Ureter (tissue), 1 donor: ENCODE measurements at places on chromosomes 5 and 9.

- no peak for DNase-seq
Measured at GRCh38 chr5:39750661-39751060, 325.9 kb upstream of the DAB2 start.

DNA sequence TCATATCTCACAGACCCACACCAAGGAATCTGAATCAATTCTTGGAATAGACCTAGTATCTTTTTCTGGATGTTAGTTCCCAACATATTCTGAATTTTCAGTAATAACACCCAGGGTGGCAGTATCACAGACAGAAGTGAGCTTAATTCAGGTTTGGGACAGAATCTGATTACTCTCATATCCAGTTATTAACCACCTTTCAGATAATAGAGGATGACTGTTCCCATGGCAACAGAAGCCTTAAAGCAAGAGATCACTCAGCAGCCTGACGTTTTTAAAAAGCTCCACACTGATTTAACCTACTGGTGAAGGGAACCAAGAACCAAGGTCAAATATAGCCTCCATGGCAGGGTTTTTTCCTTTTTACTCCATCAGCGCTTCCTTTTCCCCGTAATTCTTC is 68.4 kb downstream of the ACTBL2 start:
- DNase-seq: no peak

GRCh38 chr5:148569948-148570347 is 84.4 kb downstream of the HTR4 start:
- DNase-seq: no peak

DNA sequence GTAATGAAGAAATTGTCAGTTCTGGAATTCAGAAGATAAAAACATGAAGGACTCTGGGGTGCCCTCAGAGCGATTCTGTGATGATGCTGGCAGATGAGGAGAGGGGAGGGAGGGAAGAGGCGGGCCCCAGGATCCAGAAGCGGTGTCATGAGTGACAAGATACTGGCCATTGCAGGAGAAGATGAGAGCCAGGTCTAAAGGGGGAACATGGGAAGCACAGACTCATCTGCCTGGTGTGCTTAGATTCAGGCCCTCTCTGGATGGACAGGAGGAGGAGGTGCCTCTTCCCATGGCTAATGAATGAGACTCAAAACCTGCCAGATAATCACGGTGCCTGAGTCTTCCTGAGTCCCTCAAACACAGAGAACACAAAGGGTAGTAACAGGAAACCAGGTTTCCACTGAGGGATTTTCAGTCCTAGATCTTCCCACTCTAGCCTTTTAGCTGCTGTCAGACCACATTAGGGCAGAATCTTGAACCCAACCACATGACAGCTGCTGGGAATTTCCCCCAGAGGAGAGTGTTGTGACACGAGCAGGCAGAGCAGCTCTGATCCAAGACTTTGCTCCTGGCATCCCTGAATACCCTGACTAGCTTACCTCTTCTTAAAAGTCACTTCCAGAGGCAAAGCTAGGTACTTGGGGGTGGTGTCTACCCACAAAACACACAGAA is 28.2 kb upstream of the HSPA9 start:
- no peak for DNase-seq

GRCh38 chr9:27377811-27378456 is 81.0 kb upstream of the EQTN start:
- DNase-seq: no peak

DNA sequence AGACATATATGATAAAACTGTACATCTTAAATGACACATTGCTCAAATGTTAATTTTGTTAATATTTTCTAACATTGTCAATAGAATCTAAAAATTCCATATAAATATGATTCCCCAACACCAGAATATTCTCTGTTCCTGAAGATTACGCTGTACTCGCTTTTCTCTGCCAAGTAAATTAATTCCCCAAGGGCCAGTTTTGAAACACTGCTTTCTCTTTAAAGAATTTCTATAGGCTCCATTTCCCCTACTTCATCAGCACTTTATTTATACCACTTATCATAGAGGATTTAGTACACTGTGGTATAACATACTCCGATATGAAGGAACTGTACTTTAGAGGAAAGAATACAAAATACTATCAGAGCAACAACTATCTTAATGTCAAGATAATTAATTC is 101.4 kb upstream of the ACOT12 start:
- no peak for DNase-seq

DNA sequence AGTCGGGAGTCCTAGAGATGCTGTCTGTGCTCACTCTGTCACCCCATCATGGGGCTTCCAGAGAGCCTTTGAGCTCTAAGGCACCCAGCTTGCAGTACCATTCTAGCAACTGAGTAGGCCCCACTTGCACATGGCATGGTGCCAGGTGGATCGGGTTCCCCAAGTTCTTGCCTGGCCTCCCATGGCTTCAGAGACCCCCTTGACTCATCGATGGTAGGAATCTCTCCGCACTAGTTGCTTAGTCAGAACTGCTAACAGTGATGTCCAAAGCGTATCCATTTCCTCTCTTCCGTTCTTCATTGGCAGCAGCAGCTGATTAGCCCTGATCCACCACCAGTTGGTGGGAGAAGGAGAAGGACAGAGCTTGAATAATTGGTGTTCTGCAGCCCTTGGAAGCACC is 70.3 kb upstream of the RARS1 start:
- DNase-seq: no peak

GRCh38 chr5:172119921-172120688 is 67.9 kb downstream of the STK10 start:
- no peak for DNase-seq

DNA sequence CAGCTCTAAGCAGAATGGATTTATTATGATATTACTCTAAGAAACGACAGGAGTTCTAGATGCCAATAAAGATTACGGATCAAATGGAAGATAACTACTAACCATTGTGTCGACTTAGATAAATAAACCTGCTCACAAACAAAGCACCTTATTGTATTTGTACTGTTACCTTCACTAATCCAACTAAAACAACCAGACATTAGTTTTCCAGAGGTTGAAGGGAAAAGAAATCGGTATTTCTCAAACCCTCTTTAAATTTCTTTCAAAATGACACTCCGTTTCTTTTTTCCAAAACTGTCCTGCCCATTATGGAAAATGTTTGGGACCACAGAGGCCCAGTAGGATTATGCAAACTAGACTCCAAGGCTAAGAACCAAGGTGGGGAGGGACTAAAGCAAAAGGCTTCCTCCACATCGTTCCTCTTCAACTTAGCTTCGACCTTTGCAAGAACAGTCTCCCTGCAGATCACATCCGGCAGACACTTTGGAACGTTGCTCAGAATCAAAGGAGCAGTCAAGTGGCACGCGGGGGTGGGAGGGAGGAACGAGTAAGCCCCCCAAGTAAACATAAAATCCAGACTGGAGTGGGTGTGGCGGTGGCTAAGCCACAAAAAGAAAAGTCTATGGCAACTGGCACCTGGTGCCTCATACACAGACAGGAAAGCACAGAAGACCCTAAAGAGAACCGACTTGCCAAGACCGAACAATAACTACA is 2.7 kb downstream of the MLLT3 start:
- no peak for DNase-seq

- no peak for DNase-seq
Measured at GRCh38 chr5:62299600-62299999, 6.4 kb upstream of the KIF2A start.

DNA sequence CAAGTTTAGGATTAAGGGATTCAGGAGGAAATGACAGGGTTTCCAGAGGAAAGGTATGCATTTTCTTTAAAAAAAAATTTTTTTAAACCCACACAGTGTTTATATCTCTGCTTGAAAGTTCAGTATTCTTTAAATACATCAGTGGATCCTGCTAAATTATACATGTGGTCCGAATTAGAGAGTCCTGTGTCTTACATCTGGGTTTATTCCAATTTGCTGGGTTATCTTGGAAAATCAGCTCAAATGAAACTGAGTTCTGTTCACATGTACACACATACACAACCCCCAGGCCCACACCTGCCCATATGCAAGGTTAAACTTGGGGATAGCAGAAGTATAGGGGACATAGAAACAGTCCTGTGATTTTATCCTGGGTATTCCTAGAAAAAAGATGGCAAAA is 493.7 kb downstream of the ZNF608 start:
- DNase-seq: no peak

DNA sequence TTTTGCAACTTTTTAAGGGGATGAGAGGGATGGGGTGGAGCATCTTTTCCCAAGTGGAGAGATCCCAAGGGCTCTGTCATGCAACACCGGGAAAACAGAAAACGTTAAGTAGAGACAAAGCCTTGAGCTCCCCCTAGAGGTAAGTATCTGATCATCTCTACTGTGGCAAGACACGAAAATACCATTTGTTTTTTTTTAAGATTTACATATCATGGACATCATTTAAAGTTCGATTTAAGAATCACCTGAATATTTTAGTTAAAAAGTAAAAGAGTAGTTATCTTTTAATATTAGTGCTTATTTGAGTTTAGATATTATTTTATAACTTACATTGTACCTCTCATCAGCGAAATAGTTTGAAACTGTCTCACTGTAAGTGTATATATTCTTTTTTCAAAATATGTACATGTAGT is 200.4 kb downstream of the LRRC70 start:
- DNase-seq: no peak

DNA sequence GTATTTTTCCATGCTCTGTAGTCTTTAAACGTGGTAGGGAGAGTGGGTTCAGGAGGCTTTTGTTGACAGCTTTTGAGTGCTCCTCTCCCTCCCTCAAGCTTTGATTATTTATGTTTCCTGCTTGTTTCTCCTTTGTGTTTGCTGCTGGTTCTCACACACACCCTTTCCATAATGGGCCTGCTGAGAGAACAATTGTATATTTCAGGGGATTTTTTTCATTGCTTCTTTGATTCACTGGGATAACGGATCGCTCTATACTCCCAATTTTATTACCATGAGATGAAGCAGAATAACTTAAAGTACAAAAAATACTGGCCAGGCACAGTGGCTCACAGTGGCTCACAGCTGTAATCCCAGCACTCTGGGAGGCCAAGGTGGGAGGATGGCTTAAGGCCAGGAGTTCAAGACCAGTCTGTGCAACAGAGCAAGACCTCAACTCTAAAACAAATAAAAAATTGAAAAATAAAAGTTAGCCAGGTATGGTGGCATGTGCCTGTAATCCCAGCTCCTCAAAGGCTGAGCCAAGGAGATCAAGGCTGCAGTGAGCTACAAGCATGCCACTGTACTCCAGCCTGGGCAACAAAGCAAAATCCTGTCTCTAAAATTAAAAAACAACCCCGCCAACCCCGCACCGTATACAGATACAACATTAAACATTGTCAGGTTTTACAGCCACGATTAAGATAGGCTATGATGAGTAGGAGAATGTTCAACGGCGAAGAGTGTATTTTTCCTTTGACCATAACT is 66.9 kb downstream of the USP20 start:
- no peak for DNase-seq

DNA sequence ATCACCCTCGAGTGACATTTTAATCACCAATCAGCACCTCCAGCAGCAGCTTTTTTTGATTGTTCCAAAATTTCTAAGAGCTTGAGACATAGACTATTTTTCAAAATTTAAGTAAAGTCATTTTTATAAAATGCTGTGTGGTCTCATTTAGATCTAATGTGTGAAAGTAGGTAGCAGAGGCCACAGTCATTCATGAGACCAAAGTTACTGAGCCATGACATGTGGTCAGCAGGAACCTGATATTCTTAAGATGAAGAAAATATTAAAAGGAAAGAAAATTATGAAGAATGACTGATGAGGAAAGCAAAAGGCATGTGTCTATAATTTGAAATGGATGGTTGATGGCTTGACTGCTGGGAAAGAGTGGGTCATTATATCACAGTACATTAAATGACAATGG is 7.2 kb downstream of the FREM1 start:
- no peak for DNase-seq

- DNase-seq: no peak
Measured at GRCh38 chr9:116899337-116900006, 212.4 kb downstream of the TRIM32 start.

DNA sequence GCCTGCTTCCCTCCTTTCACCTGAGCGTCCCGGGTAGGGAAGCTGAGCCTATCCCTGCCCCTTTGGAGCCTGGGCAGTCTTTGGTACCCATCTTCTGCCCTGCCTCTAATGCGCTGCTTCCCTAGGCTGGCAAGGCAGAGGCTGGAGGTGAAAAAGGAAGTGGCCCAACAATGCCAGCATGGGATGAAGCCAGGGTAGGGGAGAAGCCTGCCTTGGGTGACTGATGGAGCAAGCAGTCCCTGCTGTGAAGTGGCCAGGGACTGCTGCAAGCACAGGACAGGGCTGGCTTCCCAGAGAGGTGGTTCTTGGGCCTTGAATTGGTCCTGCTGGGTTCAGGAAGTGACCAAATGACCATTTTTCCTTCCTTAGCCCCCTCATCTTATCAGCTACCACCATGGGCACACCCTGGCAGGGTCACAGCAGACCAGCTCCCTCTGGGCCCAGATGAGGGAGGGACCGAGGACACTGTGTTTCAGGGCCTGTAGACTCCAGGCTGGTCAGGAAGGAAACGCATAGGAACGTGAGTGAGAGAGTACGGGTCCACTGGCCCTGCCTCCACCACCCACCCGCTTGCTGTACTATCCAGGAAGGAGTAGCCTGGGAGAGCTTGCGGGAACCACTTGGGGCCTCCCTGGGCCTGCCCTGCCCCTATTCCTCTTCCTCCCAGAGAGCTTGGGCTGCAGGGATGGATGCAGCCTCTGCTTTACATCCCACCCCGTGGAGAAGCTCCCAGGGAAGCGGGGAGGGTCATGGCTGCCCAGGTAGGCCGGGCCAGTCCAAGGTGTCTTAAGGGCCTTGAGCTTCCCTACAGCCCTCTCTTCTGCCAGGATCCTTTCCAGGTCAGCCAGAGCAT is 102.6 kb downstream of the DAB2IP start:
- DNase-seq: no peak

- DNase-seq: no peak
Measured at GRCh38 chr9:91495450-91495849, 71.8 kb upstream of the NFIL3 start.

DNA sequence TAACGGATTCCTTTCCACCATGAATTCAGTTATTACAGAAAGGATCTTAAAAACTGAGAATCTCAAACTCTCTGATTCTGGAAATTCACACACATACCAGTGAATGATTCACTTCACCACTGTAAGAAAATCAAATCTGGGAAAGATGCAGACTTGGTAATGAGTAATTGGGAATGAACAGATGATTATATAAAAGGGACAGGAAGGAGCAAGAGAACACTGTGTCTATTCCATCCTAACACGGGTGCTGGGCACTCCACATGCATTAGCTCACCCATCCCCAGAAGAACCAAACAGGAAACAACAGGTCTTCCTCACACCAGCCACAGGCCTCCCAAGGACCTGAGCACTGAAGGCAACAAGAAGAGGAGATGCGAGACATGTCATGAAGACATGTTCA is 74.8 kb upstream of the ZNF622 start:
- no peak for DNase-seq

GRCh38 chr5:156221816-156222215 is 105.1 kb upstream of the SGCD start:
- DNase-seq: no peak

GRCh38 chr9:91647371-91647770 is 223.7 kb upstream of the NFIL3 start:
- no peak for DNase-seq
